ENCODE measurements at places on chromosomes 3 and 15.

DNA sequence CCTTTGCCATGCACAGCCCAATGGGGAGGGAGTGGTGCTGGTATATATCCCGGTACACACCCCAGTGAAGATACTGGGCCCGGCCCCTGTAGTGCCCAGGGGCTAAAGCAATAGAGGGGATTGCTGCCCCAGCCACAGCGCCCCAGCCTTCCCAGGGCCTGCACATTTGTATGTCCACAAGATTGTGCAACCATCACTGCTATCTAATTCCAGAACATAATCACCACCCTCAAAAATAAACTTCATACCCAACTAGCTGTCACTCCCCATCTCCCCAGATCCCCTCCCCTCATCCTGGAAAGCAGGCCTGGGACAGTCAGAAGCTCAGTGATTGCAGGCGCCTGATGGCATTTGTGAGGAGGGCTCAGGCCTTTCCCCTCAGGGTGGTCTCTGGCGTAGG is 13.5 kb downstream of the GNAI2 start:
- no peak for DNase-seq

DNA sequence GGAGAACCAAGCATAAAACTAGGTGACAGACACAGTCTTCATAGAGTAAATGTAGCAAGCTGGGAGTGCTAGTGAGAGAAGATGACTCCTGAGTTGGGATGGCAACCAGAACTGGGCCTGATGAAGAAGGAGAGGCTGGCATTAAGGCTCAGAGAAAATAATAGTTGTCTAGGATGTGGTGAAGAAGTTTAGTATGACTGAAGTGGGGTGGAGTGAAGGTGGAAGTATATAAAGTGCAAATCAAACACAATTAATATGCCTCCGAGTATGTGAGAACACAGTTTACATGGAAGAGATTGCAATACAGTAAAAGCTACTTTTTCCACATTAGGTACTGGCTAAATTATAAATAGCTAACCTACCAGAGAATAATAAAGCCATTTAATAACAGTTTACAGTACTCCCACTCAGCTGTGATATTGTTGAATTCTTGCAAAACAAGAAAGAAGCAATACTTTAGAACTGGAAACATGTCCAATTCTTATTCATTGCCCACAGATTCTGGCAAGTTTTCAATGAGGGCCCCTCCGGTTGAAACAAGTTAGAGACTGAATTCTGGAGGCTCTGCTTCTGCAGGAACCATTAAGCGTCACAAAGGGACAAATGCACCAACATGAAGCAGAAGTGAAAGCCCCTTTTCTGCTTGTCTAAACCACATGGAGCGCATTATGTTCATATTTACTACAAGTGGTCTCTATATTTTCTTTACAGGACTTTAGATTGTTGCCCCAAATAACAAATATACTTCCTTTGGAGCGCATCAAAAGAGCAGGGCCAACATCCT is 243.7 kb downstream of the SLC9A9 start:
- peak; percentile 57 for DNase-seq

DNA sequence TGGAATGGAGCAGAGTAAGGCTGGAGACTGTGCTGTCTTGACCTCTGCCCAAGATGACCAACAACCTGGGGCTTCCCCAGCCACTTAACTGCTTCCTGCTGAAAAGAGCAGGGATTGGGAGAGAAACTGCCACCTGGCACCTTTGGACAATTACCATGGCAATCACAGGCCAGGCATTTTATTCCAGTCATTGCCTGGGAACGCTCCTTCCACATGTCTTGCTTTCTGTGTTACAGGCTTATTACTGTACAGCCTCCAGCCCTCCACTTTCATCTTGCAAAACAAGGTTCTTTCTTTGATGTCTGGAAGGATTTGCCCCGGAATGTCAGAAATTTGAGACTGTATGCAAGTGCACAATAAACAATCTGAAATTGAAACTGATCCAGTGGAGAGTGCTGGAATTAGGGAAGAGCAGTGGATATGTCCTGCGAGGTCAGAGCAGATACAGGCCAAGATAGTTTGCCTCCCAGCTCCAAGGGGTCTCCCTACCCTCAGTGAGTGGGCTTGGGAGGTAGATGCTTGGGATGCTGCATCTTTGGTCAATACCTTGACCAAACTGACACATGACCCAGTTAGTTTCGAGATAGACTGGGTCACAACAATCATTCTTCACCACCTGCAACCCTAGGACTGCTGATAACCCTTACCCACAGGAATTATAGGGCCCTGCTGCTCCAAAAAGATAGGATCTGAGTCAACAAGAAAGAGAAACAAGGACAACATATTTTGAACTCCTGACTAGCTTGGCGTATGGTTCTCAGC is 2.7 kb downstream of the PPP1R14D start:
- no peak for DNase-seq

DNA sequence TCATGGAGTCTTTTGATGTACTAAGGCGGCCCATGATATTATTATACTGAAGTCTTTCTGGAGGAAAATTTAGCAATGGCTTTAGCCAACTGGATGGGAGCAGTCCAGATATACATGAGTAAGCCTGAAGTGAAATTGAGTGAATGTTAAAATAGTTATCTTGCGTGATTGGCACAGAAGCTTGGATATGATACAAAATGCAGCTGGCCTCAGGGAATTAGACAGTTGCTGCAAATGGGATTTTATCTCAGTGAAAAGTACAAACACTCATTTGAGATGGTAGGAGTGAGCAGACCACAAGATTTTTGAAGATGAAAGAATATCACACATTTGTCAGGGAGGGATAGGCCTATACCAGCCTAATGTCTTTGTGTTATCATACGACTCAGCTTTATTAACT is 8.9 kb downstream of the LMOD3 start:
- DNase-seq: no peak

DNA sequence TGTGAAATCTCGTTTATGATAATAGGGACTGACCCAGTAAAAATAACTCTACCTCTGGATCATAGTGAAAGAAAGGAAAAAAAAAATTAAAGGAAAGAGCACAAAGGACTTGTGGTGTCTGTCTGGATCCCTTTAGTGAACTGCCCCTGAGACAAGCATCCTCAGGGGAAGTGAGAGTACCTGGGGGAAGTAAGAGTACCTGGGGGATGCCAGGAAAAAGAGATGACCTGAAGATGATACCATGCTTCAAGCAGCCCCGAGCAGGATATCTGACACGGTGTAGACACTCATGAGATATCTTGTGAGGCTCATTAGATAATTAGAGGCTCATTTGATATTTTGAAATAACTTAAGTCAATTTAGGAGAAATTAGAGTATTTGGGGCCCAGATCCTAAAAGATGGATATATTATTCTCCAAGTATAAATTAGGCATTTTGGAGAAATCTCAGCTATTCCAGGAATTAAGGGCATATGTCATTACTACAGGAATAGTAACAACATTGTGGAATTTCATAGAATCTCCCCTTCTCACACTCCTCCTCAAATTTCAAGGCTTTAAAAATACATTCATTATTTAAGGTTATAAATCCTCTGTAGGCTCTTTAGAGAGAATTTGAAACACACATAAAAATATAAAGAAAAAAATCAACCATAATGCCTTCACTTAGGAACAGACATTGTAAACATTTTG is 36.3 kb upstream of the PSMD6 start:
- DNase-seq: no peak

DNA sequence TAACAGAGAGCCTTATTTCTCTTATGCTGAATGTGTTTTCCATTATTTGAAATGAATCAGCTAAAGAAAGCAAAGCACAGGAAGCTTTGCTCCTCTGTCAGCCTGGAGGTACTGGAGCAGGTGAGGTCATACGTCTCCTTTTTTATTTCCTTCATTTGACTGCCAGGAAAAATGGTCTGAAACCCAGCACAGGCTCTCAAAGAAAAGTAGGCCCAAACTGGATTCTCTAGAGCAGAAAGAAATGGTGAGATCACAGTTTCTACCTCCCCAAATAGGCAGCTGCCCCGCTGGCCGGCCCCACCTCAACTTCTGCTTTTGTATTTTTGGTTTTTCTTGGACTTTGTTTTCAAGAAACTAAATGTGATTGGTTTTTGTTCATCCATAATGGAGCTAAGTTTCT is 95.1 kb downstream of the RPL39L start:
- DNase-seq: peak; percentile 92

DNA sequence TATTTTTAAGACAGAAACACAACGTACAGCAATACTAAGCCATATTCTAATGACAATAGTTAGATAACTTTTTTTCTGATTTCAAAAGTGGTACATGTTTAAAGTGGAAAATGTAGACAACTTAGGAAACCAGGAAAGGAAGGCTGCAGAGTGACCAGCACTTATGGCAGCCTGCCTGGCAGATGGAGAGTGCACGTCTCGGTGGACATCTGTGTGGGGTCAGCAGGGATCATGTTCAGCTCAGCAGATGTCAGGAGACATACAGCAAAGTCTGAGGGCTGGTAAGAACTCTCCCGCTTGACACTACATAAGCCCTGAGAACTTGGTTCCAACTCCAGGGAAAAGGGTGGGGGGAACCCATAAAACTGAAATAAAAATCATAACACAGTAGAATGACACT is 128.6 kb upstream of the ADPGK start:
- DNase-seq: no peak

GRCh38 chr3:5006755-5007202 is 27.5 kb downstream of the BHLHE40 start:
- DNase-seq: peak; percentile 41

DNA sequence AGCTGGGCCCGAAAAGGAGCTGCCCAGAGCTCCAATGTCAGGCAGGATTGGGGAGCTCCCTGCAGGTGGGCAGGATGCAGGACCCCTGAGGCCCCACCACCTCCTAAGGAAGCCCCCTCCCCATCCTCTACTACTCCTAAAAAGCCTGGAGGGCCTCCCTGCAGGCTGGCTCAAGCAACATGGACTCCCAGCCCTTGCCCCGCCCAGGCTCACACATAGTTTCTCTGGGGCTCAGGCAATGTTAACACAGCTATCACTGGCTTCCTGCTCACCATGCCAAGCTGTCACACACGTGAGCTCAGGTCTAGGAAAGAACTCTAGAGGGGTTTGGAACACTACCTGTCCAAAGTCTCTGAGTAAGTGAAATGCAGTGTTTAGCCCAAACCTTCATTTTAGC is 65.4 kb upstream of the ZNF148 start:
- no peak for DNase-seq

- no peak for DNase-seq
Measured at GRCh38 chr3:63167113-63167512, 111.0 kb upstream of the SYNPR start.

DNA sequence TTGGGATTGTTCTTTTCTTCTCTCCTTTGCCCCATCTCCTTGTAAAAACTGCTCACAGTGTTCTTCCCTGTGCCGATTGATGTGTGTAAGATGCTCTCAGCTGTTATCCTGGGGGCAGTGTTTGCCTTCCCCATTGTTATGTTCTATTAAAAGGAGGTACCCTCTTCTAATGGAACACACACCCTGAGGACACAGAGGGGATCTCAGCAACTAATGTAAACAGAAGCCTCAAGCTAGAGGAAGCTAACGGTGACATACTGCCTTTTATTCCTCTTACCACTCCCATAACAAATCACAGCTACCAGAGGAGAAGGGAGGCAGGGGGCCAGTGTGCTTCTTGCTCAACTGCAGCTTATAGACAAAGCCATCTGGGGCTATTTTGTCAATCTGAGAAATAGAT is 2.2 kb downstream of the TAGLN3 start:
- no peak for DNase-seq

DNA sequence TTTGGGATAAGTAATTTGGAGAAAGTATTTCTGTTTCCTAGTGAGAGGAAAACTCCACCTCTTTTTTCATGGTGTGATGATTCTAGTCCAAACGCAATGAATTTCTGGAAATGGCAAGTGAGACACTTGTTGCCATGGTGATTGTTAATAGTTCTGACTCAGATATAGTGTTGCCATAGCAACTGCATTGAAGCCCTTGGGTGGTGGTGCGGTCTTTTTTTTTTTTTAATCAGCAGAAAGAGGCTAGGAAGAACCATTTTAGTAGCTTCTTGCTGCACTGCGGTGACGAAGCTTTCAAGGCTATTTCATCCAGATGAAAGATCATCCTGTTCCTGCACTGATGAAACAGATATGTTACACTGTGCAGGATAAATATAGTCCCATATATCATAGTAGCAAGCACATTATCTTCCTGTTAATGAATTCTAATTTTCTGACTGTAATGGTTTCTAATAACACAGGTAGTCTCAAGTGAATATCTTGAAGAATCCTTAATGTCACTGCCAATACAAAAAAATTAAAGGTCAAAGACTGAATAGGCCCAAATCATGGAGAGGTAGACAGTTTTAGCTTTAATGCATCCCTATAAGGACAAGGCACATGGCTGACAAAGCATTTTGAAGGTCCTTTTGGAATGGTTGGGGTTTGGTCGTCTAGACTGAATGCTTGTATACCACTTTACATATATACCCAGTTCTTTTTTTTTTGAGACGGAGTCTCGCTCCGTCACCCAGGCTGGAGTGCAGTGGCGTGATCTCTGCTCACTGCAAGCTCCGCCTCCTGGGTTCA is 125.1 kb upstream of the ZBTB20 start:
- no peak for DNase-seq

Measured in MV-4-11 (cell line).